ENCODE measurements at places on chromosomes 16 and 17.
A peak's percentile ranks its signal among the peaks of the same experiment; 100 is the strongest.

- DNase-seq = no peak
Observed at GRCh38 chr17:17506181-17506741, 10.1 kb upstream of the RASD1 start.

GRCh38 chr17:79632432-79632735, 21.5 kb upstream of the RBFOX3 start:
- DNase-seq = no peak

- DNase-seq = no peak
Observed at GRCh38 chr16:65950211-65950610, 416.3 kb upstream of the CDH5 start.

GRCh38 chr17:65783845-65784334, 222.4 kb upstream of the AXIN2 start:
- DNase-seq = peak; percentile 85

- peak; percentile 82 for DNase-seq
Observed at GRCh38 chr16:71637398-71637797, 11.4 kb downstream of the MARVELD3 start.

DNA sequence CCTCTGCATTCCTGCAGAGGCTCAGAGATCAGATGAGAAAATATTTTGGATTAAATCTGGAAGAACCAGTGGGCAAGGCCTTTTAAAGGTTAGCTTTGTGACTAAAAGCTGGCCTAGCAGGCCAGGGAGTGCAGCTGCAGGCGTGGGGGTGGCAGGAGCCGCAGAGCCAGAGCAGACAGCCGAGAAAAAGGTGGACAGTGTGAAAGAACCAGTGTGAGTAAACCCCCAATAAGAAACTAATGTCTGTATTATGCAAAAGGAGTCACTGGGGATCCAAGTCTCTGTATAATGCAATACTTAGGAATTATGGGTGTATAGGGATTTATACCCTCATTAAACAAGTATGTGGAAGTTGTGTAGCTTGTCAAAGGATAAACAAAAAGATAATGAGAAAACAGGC, 21.4 kb upstream of the SPACA3 start:
- peak; percentile 16 for DNase-seq

GRCh38 chr17:60941028-60941427, 263.4 kb downstream of the BCAS3 start:
- peak; percentile 94 for DNase-seq

GRCh38 chr17:45942284-45942683, 47.9 kb downstream of the MAPT start:
- no peak for DNase-seq

DNA sequence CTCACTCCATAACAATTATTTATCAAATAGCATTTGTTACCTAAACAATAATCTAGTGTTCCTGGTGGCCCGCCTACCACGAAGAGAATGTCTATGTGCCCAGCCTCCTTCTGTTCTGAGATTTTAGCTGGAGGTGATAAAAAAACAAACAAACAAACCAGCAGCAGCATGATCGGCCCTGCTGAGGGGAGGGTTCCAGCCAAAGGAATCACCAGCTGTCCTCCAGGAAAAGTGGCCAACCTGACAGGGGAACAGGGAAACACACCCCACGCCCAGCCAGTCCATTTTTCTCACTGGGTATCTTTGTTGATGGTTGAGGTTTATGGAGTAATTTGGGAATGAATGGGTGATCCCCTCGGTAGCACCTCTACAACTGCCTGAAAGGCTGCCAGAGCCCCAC, 203.0 kb upstream of the DYNLRB2 start:
- no peak for DNase-seq

DNA sequence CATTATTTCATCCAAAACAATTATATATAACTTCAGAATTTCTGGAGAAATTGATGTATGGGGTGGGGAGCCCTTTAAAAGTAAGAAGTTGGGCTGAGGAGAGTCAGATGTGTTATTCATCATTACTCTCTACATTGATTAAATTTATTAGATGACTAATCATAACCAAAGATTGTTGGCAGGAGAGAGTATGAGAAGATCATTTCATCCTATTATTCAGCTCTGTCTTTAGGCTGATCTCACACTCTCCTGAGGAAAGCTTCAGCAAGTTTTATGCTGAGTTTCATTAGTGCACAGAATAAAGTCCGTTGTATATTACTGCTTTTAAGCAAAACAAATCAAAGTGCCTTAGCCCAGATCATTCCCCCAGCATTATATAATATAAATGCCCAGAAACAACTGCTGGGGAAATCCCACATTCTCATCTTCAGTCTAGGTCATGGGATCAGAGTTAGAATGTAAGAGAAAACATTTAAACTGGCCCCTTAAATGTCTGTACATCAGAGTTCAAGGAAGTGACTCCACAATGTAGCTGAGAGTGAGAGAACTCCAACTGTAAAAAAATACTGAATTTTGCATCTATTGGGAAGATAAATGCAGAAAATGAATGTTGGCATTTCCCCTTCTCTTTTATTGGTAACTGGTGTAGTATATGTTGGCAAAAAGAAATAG, 130.1 kb upstream of the HLF start:
- no peak for DNase-seq

DNA sequence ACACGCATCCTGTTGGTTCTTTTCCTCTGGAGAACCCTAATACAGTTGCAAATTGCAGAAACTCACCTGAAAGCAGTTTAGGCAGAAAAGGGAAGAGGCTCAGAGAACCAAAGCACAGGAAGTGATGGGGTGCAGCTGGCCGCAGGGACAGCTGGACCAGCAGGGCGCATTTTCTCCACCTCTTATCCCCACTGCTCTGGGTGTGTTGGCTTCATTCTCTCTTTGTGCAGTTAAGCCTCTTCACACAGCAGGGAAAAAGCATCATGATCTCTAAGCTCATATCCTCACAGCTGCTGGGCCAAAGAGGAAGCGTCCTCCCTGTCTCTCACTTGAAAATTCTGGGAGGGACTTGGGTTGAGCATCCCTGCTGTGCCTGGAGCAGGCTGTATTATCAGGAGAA, 20.0 kb upstream of the LRRC75A start:
- no peak for DNase-seq

GRCh38 chr17:55286681-55287589, 22.2 kb downstream of the HLF start:
- peak; percentile 51 for DNase-seq

DNA sequence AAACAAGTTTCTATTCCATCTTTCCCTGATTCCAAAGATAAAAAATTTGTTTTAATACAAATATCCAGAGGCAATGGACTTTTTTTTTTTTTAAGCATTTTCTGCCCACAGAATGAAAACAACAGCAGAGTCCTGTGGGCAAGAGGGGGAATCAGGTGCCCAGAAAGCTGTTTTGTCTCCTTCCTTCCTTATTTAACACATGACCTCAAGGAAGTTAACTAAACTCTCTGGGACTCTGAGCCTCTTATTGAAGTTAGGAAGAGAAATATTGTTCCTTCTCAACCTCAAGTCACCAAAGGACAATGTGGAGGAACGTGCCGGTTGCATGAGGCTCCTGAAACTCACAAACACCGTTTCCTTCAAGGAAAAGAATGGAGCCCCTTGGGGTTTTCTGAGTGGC, 34.9 kb downstream of the LITAF start:
- DNase-seq = no peak

- no peak for DNase-seq
Observed at GRCh38 chr16:22381392-22381791, 7.0 kb upstream of the CDR2 start.

DNA sequence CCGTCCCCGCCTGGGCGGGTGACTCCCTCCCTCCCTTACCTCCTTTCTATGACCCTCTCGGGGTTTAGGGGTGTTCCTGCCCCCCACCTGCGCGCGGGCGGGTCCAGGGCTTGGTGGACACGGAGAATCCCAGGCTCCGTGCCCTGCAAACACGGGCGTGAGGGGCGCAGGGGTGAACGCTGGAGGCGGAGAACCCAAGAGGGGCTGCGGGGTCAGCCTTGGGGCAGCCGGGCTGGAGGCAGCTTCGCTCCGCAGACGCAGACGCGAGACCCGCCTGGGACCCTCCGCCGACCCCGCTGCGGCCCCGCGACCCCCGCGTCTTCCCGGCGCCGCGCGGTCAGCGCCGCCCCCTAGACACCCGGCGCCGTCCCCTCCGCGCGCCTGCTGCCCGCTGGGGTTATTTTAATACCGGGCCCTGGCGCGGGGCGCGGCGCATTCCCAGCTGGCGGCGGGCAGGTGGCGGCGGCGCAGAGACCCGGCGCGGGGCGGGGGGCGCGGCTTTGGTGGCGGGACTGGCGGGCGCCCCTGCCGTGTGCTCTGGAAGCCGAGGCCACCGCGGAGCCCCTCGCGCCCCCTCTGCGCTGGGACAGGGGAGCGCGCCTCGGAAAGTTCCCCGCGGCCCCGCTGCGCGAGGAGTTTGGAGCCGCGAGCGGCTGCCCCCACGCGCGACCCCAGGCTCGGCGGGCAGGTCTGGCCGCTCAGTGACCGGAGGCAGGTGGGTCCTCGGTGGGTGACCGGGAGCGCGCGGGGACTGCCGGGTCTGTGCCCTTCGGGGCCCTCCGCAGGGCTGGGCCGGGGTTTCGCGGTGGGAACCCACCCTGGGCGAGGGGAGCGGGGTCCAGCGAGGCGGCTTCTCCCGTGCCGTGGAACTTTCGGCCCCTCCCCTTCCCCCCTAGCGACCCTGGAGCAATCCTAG, at the start of gene UTS2R:
TSS of gene UTS2R (plus strand) at position 433 of the 916 bp plus-strand sequence. CDS start 2,560 bp downstream, outside the sequence.
- no peak for DNase-seq

DNA sequence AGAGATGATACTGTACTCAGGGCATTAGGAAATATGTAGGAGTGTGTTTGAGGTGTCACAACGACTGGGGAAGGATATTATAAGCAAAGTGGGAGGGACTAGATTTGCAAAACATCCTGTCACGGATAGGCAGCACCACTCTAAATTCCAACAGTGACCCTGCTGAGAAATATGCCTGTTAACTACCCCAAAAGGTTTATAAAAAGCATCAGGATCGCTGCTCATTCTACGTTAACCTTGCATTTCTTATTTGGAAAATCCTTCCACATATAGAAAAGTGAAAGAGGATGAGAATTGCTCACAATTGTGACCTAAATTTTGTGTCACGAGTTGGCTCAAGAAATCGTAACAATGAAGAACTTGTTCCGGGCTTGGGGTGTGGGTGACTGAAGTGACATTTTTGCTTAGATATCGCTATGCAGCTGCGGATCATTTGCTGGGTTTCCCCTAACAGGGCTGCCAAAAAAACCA, 51.6 kb downstream of the N4BP1 start:
- no peak for DNase-seq

GRCh38 chr17:39920218-39921210, 2.1 kb upstream of the GSDMB start:
- no peak for DNase-seq

- DNase-seq = no peak
Observed at GRCh38 chr16:30166202-30166902, 17.1 kb upstream of the CORO1A start.

DNA sequence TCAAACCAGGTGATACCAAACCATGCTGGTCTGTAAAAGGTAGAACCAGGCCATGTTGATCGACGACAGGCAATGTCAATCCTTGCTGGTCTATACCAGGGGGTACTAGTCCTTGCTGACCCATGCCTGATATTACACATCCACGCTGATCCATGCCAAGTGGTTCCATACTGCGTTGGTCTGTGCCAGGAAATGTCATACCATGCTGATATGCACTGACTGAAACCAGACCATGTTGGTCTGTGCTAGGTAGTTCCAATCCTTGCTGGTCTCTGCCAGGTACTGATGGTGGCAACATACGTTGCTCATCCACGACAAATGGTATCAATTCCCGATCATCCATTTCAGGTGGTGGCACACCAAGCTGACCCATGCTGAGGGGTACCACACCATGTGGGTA, 15.0 kb downstream of the QRICH2 start:
- no peak for DNase-seq

- DNase-seq = no peak
Observed at GRCh38 chr17:80212109-80212508, 8.0 kb downstream of the SGSH start.

GRCh38 chr16:1481906-1482835, 6.6 kb downstream of the PTX4 start:
- DNase-seq = no peak

- DNase-seq = no peak
Observed at GRCh38 chr16:68642047-68642435, 3.1 kb upstream of the CDH3 start.

GRCh38 chr17:61179380-61179806, 220.2 kb upstream of the TBX2 start:
- no peak for DNase-seq

DNA sequence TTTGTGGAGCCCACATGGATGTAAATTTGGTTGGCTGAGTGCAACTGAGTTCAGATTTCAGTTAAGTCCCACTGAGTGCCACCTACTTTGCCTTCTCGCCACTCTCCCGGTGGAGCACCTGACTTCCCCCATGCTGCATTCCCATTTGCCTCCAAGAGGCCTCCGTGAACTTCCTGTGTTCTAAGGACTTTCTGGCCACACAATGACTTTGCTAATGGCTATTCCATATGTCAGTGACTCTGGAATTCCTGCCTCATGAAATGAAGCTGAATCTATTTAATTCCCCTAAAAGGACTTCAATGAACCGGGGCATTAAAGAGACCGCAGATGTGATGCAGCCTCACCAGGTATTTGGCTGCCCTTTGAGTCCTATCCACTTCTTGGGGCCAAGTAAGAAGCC, 29.9 kb downstream of the ABCC12 start:
- no peak for DNase-seq

- DNase-seq = no peak
Observed at GRCh38 chr17:52143542-52143941, 15.0 kb downstream of the CA10 start.

DNA sequence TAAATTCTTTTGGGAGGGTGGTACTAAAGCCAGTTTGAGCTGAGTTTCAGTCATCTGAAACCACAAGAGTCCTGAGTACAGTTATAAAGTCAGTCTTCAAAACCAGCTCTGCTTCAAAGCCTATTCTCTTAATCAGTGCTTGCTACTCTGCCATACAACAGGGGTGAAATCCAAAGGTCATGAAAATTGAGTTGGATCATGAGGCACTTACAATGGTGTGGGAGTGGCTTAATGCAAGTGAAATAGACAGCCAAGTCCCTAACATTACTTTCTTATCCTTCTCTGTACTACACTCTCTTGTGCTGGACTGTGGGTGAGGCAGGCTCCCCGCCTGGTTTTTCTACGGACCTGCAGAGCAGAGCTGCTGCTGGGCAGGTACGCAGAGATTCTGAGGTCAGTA, 12.4 kb downstream of the CBLN1 start:
- no peak for DNase-seq

DNA sequence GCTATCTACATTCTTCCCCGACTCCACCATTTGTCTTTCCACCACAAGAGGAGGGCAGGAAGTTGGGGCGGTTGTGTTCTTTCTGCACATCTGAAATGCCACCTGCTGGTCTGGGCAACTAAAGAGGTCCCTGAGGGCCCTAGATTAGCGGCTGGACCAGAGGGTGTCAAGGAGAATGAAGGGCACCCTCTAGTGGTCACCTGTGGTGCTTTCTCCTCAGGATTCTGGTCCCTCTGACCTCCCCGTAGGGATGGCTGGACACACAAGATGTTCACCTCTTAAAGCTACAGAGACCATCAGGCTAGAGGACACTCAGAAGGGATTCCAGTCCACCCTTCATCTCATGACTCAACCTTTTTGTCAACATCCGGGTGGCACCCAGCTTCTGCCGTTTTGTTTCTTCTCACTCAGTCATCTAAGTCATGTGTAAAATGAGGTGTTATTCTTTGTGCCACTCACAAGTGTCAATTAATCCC, 2.9 kb upstream of the SCIMP start:
- DNase-seq = peak; percentile 5

All from skeletal muscle cell (primary cell).